PC-9 (cell line): ENCODE measurements at places on chromosomes 6 and 20.
A peak's percentile ranks its signal among the peaks of the same experiment; 100 is the strongest.

- H3K4me3 ChIP-seq, result no peak overlapping the region
- no peaks in the 10 kb centered on the region for H3K36me3 ChIP-seq
- no peak for DNase-seq
- peaks cover 6% of the 10 kb centered on the region; the same call in 1 of the 2 replicates for H3K4me1 ChIP-seq
- H3K27me3 ChIP-seq, result no peaks in the 10 kb centered on the region
- no peak overlapping the region for H3K27ac ChIP-seq
These were observed 400.6 kb downstream of the ESR1 start for GRCh38 chr6:152207915-152208714.

DNA sequence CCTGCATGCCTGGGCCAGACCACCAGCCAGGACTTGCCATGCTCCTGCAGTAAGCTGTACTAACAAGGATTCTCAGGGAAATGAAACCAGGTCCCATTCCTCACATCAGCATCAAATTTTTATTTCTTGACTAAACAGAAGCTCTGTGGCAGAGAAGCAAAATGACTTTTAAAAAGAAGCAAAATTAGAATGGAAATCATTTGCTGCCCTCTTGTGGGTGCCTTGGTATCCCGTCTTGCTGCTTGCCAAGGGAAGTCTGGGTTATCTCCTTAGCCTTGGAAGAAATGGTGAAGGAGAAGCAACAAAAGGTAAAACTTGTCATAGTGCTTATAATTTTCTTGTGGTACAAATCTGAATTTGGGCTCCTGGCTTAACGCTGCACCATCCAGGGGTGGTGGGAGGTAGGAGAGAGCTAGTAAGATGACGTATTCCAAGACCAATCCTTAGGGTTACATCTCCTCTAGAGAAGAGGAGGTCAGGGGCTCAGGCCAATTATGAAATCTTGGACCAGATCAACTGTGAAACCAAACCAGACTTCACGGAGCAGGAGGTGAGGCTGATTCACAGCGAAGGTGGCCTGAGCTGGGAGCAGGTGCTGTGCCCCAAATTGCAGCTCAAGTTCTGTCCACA, 107.5 kb downstream of the FAXC start:
- H3K4me3 ChIP-seq, result no peak overlapping the region
- no peaks in the 10 kb centered on the region for H3K36me3 ChIP-seq
- H3K4me1 ChIP-seq, result no peaks in the 10 kb centered on the region
- no peak overlapping the region for H3K27ac ChIP-seq
- peak; percentile 17 for DNase-seq

- H3K4me1 ChIP-seq, result no peaks in the 10 kb centered on the region
- H3K27me3 ChIP-seq, result no peaks in the 10 kb centered on the region
- no peak overlapping the region for H3K4me3 ChIP-seq
- DNase-seq, result no peak
These were observed 507.7 kb downstream of the EPM2A start for GRCh38 chr6:145227593-145227992.

DNA sequence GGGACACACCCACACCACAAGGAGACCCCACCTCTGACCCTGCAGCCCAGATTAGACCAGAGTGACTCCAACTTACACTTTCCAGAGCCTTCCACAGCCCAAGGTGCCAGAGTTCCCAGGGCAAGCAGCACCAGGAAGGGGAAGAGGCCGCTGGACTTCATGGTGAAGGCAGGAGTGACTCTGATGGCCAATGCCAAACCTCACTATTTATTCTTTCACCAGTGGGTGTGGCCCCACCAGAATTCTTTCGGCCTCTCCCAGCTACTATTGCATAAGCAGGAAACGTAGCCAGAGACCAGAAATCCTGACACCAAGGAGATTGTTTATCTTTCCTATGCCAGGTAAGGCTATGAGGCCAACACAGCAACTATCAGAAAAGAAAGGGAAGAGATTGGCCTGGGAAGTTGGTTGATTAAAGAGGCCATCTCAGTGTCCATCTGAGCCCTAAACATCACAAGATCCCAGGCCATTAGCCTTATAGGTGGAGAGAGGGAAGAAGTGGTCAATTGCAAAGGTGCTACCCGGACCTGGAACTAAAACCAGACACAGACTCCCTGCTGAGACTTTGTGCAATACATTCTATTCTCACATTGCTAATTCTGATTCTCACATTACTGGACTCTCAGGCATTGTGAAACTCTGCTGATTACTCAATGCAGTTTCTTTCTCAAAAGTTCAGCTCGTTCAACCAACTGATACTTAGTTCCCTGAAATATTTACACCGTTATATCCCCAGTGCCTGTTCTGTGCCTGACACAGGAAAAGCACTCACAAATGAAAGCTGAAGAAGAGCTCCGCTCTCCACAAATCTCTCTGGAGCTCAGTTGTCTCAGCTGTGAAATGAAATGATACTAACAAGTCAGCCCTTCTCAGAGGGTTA, at the start of gene SLPI:
TSS of gene SLPI (minus strand) at position 182 of the 880 bp plus-strand sequence. CDS start at position 161, 21 bp downstream.
- H3K36me3 ChIP-seq, result peaks cover 11% of the 10 kb centered on the region
- H3K4me1 ChIP-seq, result peaks cover 71% of the 10 kb centered on the region
- no peaks in the 10 kb centered on the region for H3K27me3 ChIP-seq
- H3K27ac ChIP-seq, result peak within 1 kb of the TSS; percentile 97
- peak; percentile 98 for DNase-seq
- peak within 1 kb of the TSS; percentile 73 for H3K4me3 ChIP-seq

- no peaks in the 10 kb centered on the region for H3K36me3 ChIP-seq
- no peak overlapping the region for H3K27ac ChIP-seq
- H3K4me1 ChIP-seq, result no peaks in the 10 kb centered on the region
- H3K27me3 ChIP-seq, result no peaks in the 10 kb centered on the region
- H3K4me3 ChIP-seq, result no peak overlapping the region
These were observed 59.4 kb downstream of the CD164 start for GRCh38 chr6:109322825-109323224.

GRCh38 chr20:44646023-44646640, 5.4 kb downstream of the ADA start:
- no peak for DNase-seq
- no peaks in the 10 kb centered on the region for H3K27me3 ChIP-seq
- H3K27ac ChIP-seq, result no peak overlapping the region

- H3K4me1 ChIP-seq, result no peaks in the 10 kb centered on the region
- H3K27me3 ChIP-seq, result no peaks in the 10 kb centered on the region
- H3K27ac ChIP-seq, result no peak overlapping the region
- no peaks in the 10 kb centered on the region for H3K36me3 ChIP-seq
- no peak overlapping the region for H3K4me3 ChIP-seq
- no peak for DNase-seq
These were observed 122.2 kb upstream of the FAM184A start for GRCh38 chr6:119200512-119201175.

DNA sequence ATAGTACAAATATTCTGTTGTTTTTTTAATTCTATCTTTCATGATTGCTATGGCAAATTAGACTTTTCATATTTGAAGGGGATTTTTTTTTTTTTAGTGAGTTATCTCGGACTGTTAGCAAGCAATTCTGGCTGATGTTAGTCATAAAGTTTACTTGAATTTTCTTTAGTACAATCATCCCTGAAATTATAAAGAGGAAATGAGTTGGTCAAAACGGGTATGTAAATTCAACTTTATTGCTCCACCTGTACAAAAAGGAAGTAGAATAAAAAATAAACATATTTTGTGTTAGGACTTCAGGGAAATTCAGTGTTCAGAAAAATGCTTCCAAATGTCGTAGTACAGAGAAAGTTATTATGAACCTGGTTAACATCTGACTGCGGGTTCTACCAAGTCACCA, 40.3 kb downstream of the PPP1R14C start:
- no peak for DNase-seq
- H3K4me1 ChIP-seq, result peaks cover 16% of the 10 kb centered on the region
- H3K27ac ChIP-seq, result no peak overlapping the region
- H3K36me3 ChIP-seq, result no peaks in the 10 kb centered on the region

- no peak overlapping the region for H3K27ac ChIP-seq
- DNase-seq, result no peak
These were observed 75.2 kb downstream of the JPH2 start for GRCh38 chr20:44111712-44112335.

- H3K27me3 ChIP-seq, result no peaks in the 10 kb centered on the region
- no peaks in the 10 kb centered on the region for H3K36me3 ChIP-seq
- no peak overlapping the region for H3K27ac ChIP-seq
- DNase-seq, result no peak
- H3K4me3 ChIP-seq, result no peak overlapping the region
- H3K4me1 ChIP-seq, result no peaks in the 10 kb centered on the region
These were observed 175.5 kb downstream of the ATXN1 start for GRCh38 chr6:16585805-16586204.

- no peak for DNase-seq
- no peaks in the 10 kb centered on the region for H3K36me3 ChIP-seq
- H3K4me3 ChIP-seq, result no peak overlapping the region
- H3K4me1 ChIP-seq, result peaks cover 30% of the 10 kb centered on the region
- H3K27ac ChIP-seq, result no peak overlapping the region
These were observed 2.5 kb upstream of the TNFRSF6B start for GRCh38 chr20:63693733-63694583.

DNA sequence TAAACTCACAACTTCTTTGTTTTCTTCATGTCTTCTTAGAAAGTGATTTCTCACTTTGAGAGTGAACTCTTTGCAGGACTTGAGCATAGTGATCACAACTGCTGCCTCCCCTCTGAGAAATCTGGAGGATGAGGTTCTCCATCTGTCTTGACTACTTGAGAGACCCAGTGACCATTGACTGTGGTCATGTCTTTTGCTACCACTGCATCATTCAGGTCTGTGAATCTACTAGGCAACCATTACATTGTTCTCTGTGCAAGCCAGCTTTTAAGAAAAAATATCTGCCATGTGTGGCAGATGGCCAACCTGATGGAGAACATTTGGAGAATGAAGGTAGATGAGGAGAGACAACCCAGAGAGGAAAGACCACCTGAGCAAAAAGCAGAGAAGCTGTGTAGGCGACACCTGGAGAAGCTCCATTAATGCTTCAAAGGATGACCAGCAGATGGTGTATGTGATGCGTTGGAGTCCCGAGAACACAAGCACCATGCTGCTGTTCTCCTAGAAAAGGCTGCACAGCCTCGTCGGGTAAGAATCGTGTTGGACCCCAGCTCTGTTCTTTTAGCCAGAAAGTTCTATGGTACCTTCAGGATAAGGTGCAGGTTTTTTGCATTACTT, 25.1 kb upstream of the TRIM26 start:
- peaks cover 67% of the 10 kb centered on the region for H3K27me3 ChIP-seq
- no peak overlapping the region for H3K4me3 ChIP-seq
- no peaks in the 10 kb centered on the region for H3K4me1 ChIP-seq
- no peak overlapping the region for H3K27ac ChIP-seq
- no peaks in the 10 kb centered on the region for H3K36me3 ChIP-seq

DNA sequence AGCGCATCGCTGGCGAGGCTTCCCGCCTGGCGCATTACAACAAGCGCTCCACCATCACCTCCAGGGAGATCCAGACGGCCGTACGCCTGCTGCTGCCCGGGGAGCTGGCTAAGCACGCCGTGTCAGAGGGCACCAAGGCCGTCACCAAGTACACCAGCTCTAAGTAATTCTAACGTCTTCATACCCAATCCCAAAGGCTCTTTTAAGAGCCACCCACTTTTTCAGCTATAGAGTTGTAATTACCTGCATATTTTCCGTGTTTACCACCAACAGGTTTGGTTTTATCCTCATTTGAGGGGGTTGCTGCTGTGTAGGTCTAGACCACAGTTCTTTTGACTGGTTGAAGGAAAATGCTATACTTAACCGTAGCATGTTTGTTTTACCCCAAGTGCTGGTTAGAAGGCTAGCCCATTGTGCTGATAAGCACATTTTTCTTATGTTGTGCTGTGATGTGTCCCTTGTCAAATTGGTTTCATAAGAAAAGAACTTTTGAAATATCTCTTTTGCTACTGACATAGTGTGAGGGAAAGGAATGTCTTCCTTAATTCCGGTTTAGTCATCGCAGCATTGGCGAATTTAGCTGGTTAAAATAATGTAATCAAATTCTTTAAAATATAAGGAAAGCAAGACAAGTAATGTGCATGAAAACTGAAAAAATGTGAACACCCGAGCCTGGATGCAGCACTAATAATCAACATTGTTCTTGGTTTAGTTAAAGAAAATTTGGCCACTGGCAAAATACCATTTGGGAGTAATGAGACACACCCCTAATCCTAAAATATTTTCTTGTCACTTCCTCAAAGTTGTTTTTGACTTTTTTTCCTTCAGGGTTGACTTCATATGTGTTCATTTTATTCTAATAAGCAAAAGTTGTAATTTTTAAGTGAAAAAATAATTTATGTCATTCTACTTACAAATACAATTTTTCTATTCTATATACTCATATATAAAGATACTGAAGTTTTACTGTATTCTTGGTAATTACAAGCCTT, 112.8 kb downstream of the HFE start:
- no peak for DNase-seq
- H3K4me3 ChIP-seq, result peak overlapping the region; percentile 77
- no peaks in the 10 kb centered on the region for H3K36me3 ChIP-seq
- peak overlapping the region; percentile 85 for H3K27ac ChIP-seq
- peaks cover 20% of the 10 kb centered on the region for H3K4me1 ChIP-seq

GRCh38 chr6:1757131-1757530, 147.4 kb downstream of the FOXC1 start:
- H3K4me3 ChIP-seq, result no peak overlapping the region
- no peaks in the 10 kb centered on the region for H3K4me1 ChIP-seq
- H3K27ac ChIP-seq, result no peak overlapping the region
- DNase-seq, result no peak

- H3K27ac ChIP-seq, result no peak overlapping the region
- H3K27me3 ChIP-seq, result no peaks in the 10 kb centered on the region
- no peaks in the 10 kb centered on the region for H3K4me1 ChIP-seq
- DNase-seq, result no peak
- H3K4me3 ChIP-seq, result no peak overlapping the region
These were observed 191.7 kb downstream of the RIMS1 start for GRCh38 chr6:72078096-72078495.

- H3K4me1 ChIP-seq, result peaks cover 24% of the 10 kb centered on the region
- no peaks in the 10 kb centered on the region for H3K36me3 ChIP-seq
- H3K27me3 ChIP-seq, result no peaks in the 10 kb centered on the region
These were observed 163.4 kb upstream of the HEY2 start for GRCh38 chr6:125586074-125586473.

DNA sequence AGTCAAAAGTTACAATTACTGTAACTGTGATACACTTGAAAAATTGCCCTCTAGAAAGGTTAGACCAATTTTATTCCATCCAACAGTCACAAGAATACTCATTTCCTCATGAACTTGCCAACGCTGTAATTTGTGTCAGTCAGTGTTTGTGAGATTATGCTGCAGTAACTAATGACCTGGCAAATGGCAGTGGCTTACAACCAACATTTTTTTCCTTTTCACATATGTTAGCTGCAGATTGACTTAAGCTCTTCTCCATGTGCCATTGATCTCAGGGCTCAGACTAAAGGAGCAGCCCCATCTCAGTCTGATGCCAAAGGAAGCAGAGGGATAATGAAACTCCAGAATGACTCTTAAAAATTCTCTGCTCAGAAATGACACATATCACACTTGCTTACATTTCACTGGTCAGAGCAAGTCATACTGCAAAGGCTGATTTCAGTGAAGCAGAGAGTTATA, 92.3 kb upstream of the ELOVL5 start:
- H3K4me1 ChIP-seq, result no peaks in the 10 kb centered on the region
- H3K36me3 ChIP-seq, result no peaks in the 10 kb centered on the region
- H3K4me3 ChIP-seq, result no peak overlapping the region

DNA sequence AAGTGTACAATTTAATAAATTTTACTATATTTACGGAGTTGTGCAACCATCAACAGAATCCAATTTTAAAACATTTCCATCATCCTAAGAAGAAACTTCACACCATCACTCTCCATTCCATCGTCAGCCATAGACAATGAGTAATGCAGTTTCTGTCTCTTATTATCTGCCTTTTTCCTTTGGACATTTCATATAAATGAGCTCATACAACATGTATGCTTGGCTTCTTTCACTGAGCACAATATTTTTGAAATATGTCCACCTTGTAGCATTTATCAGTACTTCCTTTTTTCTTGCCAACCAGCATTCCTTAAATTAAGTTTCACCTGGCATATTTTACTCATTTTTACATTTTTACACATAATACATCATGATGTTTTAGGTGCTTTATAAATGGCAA, 22.7 kb upstream of the HIVEP1 start:
- H3K4me3 ChIP-seq, result no peak overlapping the region
- no peak overlapping the region for H3K27ac ChIP-seq
- no peaks in the 10 kb centered on the region for H3K4me1 ChIP-seq
- H3K36me3 ChIP-seq, result no peaks in the 10 kb centered on the region
